ENCODE measurements at places on chromosomes 3 and 15. TPM values are rescaled to one million over a fixed set of nuclear protein-coding genes. Genes with fewer than 3 reads are reported as not detected.

- peak; percentile 73 for DNase-seq
Observed at GRCh38 chr3:65902304-65902793, 136.4 kb downstream of the MAGI1 start.

GRCh38 chr3:129513705-129514104, 14.7 kb upstream of the RHO start:
- DNase-seq = no peak

DNA sequence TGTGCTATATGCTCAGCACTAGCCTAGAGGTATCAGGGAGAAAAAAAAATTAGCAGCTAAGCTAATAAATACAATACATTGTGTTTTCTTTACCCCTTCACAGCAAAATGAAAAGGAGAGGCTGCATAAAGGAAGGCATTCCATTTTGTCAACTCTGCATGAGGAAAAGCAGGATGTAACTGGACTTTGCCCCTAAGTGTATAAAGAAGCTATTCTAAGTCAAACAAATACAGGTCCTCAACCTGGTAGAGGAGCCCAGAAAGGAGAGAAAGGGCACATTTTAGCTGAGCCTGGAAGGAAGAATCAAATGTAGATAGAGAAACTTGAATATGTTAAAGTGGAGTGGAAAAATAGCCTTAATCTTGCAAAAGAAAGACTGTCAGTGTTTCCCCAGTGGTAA, 89.0 kb upstream of the SPRED1 start:
- DNase-seq = no peak

DNA sequence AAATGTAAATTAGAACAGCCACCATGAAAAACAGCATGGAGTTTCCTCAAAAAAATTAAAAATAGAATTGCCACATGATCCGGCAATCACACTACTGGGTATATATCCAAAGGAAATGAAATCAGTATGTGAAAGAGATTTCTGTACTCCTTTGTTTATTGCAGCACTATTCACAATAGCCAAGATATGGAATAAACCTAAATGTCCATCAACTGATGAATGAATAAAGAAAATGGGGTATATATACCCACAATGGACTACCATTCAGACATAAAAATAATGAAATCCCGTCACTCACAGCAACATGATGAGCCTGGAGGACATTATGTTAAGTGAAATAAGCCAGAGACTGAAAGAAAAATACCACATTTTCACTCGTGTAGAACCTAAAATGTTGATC, 296.9 kb downstream of the RAP2B start:
- no peak for DNase-seq

GRCh38 chr3:16409032-16409431, 104.5 kb downstream of the RFTN1 start:
- DNase-seq = no peak

DNA sequence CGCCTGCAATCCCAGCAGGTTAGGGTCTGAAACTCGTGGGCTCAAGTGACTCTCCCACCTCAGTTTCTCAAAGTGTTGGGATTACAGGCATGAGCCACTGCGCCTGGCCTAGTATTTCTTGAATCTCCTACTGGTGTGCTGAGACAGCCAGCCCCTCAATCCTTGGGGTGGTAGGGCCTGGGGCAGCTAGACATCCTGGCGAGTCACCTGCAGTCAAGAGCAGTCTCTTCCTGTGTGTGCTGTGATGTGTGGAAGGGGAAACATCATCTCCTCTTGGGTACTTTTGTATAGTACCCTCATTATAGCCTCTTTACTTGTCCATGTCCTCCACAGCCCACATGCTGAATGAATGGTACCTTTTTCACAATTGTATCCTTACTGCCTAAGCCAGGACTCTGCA, 4.9 kb upstream of the HEXA start:
- DNase-seq = no peak

DNA sequence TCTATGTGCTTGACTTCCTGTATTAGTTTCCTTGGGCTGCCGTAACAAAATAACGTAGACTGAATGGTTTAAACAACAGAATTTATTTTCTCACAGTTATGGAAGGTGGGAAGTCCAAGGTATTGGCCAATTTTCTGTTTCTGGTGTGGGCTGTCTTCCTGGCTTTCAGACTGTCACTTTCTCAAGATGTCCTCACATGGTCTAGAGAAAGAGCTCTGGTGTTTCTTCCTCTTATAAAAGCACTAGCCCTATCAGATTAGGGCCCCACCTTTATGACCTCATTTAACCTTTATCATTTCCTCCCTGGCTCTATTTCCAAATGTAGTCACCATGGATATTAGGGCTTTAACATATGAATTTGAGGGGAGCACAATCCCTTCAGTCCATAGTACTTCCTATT, 54.6 kb downstream of the SPRED1 start:
- no peak for DNase-seq

- peak; percentile 38 for DNase-seq
Observed at GRCh38 chr15:49155834-49156627, 632 bp upstream of the COPS2 start.

DNA sequence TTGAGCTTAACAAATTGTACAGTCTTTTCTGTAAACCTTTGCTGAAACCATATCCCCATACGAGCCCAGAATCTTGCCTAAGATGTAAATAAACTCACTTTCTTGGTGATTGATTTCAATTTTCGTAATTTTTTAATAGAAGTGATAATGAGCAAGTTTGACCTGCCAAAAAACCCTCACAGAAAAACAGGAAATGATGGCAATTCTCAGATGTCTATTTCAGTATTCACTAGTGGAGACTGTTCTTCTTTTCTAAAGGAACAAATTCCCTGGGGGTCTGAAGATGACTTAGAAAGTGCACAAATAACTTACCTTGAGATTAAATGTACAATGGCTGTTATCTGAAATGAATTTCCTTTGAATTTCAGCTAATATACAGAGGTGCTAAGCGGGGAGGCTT, 116.5 kb upstream of the CMC1 start:
- no peak for DNase-seq

DNA sequence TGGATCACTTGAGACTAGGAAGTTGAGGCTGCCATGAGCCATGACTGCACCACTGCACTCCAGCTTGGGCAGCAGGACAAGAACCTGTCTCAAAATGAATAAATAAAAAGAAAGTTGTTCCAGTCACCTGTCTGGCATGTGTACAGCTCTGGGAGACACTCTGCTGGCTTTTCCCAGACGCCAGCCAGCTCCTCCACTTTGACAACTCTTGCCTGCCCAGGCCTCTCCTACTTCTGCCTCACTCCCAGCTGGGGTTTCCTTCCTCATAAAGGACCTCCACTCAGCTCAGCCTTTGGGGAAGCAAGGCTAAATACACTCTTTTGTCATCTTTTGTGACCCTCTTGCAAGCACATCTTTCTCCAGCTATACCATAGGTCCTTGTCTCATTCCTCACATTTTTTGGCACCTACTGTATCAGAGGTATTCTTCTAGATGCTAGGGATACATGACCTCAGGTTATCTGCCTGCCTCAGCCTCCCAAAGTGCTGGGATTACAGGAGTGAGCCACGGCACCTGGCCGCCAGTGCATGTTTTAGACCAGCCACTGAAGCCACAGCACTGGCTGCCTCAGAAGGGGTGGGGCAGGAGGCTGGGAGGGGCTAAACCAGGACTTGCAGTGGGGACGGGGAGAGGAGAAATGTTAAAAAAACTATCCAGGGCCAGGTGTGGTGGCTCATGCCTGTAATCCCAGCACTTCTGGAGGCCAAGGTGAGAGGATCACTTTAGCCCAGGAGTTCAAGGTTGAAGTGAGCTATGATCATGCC, 10.0 kb upstream of the ELP6 start:
- no peak for DNase-seq

DNA sequence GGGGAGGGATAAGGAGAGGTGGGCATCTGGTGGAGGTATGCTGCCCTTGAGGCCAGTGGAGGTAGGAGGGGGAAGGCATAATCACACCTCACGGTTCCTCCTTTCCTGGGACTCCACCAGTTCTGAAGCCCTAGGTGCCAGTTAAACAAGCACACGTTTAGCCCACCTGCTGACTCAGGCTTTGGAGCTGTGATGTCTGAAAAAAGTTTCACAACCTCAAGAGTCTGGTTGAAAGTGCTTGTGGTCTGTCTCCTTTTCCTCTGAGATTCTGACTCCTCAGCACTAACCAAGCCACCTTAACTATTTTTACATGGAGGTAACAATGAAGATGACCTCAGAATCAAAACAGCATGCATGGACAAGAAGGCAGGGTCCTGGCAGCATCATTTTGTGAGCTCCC, 23.0 kb downstream of the HPS3 start:
- DNase-seq = no peak

DNA sequence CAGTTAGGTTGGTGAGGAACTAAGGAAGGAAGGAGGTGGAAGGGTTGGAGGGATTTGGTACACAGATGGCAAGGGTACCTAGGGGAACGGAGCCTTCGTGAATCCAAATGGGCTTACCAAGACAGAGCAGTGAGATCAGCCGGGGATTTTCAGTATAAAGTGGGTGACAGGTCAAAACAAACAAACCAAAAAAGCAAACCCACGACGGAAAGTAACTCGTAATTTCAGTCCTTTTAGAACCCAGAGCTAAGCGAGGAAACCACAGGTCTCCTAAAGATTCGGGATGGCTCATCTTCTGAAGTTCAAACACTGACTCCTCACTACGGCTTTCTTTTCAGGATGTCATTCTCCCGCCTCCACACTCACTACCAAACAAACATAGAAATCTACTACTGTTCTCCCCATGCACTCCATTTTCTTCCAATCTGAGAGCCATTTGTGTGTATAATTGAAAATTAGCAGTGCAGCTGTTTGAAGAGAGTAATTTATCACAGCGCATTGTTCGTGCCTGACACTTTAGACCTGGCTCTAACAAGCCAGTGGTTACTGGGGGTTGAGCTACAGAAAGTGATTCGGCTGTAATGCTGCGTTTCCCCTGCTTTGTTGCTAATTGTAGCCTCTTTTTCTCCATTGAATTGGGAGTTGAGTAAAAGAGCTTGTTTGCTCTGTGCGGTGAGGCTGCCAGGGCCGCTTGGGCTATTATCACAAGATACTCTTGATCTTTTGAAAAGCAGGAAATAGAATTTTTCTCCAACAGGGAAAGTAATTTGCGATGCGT, 64.7 kb upstream of the CCDC39 start:
- no peak for DNase-seq

DNA sequence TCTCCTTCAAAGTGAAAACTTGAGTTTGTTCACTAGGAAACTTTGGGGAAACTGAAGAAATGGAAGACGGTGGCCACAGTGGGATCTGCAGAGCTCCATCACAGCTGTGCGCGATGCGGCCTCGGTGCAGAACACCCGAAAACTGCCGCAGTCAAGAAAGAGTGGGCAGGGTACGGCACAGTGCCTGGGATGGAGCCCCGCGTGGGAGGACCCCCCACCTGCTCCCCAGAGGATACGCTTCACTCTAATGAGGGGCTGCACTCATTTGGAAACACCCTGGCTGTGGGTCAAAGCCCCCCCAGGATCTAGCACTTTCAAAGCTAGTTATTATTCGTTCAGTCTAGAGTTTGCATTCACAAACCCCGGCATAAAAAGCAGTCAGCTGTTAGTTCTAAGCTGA, 9.5 kb downstream of the ADAMTS17 start:
- DNase-seq = no peak

DNA sequence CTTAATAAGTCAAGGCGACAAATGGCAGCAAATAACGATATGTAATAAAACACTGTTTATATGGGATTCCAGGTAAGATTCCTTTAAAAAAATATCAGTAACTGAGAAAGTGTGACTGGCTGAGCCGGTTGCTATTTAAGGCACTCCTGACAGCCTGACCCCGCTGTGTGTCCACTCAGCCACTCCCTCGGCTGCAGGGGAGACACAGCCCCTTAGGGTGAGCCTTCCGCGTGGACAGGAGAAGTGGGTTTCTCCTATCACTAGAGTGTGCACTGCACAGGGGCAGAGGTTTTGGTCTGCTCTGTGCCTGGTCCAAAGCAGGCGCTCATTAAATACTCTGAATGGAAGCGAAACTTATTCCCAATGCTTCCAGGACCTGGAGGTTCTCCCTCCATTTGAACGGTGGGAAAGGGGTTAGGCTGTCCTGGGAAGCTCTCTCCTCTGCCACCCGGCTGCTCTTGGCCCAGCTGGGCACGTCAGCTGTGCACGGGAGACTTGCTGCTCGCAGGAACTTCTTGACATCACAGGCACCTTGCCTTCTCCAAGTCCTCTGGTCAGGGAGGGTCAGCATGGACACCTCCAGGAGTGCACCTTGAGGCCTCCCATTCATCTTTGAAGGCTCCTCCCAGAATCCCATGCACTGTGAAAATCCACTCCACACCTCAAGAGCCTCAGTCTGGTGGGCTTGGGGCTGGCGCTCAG, 43.3 kb upstream of the SLCO2A1 start:
- no peak for DNase-seq

GRCh38 chr15:63408524-63408923, 26.9 kb upstream of the CA12 start:
- DNase-seq = peak; percentile 30

DNA sequence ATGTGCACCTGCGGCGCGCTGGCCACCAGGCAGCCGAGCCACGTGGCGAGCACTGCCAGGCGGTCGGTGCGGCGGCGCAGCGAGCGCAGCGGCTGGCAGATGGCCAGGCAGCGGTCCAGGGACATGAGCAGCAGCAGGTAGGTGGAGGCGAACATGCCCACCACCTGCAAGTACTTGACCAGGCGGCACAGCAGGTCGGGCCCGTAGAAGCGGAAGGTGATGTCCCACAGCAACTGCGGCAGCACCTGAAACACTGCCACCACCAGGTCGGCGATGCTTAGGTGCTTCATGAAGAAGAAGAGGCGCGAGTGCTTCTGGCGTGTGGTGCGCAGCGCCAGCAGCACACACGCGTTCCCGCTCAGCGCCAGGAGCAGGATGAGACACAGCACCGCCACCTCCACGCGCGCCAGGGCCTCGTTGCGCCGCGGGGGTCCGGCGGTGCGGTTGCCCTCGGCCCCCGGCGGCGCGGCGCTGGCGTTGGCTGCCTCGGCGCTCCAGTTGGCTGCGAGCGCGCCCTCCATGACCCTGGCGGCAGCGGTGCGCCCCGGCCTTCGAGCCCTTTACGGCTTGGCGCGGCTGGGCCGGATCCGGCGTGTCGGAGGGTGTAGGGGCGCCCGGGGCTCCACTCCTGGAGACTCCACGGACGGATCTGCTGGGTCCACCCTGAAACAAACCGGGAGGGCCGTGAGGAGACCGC, 1.6 kb downstream of the OXTR start:
- peak; percentile 13 for DNase-seq

DNA sequence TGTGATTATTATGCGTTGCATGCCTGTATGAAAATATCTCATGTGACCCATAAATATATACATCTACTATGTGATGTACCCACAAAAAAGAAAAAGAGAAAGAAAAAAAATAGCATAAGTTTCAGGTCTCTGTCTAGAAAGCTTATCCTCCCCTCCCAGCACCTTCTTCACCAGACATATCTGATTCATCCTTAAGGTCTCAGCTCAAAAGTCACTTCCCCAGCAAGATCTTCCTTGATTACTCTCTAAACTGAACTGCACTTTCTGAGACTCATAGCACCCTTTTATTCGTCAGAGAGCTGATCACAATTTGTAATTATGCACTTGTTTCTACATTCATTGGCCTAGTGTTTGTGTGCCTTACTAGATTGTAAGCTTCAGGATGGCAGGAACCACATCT, 11.1 kb upstream of the PTPN9 start:
- DNase-seq = no peak

Gene GOLGA6D
- not detected for total RNA-seq

Gene HTR3E
- not detected for total RNA-seq

Gene PPP2R3A
- total RNA-seq = 0.88 TPM

Gene PP2D1
- not detected for total RNA-seq

Gene KIF15
- total RNA-seq = 16.0 TPM

Gene CCR2
- not detected for total RNA-seq

Gene PGBD4
- total RNA-seq = 1.1 TPM

Gene CLDN18
- total RNA-seq = not detected
